Left colon (tissue), 2 donors: ENCODE measurements at places on chromosomes 7 and 10. TPM values are rescaled to one million over a fixed set of nuclear protein-coding genes. Genes with fewer than 3 reads are reported as not detected.

DNA sequence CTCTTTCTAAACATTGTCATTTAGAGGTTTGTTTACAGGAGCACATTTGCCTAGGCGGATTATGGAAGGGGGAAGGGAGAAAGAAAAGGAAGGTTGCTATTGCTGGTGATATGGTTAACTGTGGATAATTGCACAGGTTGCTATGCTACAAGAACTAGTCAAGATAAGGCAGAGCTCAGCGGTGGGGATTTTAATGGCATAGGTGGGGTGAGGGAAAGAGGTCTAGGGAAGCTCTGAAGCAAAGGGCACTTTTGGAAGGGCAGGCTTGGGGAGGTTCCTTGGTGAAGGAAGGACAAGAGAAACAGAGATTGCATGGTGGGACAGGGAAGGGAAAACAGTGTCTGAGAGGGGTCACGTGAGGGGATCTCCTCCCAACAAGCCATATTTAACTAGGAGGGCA, 19.5 kb downstream of the HYAL4 start:
- DNase-seq, result peak; percentile 69

DNA sequence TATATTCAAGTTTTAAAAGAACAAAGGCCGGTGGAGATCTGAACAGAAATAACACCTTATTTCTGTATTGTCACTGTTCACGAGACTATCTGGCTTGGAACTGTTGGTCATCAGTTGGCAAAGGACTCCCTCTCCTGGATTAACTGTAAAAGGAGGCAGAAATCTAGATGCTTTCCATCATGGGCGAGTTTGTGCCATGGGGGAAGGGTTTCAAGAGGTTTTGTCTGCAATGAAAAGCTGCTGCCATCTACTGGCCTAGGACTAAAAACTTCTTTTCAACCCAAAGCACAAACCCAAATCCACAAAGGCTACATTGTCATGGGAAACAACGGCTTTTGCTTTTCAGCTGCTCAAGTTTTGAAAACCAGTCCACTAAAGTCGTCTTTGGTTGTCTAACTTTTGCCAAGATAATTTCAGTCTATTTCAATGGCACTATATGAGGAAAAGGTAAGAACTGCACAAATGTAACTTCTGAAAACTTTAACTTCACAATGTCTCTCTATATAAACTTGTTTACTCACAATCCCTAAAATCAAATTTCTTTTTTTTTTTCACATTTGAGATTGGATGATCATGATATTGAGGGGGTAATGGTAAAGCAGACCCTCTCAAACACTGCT, 196.8 kb downstream of the SKAP2 start:
- DNase-seq, result peak; percentile 47

GRCh38 chr10:91924212-91925021, 847 bp downstream of the BTAF1 start:
- no peak for DNase-seq

DNA sequence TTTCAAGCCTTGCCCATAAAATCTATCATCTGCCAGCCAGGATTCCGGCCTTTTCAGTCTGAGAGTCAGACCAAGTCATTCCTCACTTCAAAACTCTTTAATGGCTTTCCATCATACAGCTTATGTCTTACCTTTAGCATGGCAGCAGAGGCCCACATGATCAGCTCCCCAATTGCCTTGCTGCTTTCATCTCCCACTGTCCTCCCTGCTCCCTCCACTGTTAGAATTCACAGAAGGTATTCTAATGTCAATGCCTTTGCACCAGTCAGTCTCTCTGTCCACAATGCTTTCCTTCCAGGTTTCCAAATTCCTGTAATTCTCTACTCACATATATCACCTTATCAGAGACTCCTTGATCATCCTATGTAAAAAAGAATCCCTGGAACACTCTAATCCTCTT, 37.2 kb downstream of the SEMA3E start:
- no peak for DNase-seq

DNA sequence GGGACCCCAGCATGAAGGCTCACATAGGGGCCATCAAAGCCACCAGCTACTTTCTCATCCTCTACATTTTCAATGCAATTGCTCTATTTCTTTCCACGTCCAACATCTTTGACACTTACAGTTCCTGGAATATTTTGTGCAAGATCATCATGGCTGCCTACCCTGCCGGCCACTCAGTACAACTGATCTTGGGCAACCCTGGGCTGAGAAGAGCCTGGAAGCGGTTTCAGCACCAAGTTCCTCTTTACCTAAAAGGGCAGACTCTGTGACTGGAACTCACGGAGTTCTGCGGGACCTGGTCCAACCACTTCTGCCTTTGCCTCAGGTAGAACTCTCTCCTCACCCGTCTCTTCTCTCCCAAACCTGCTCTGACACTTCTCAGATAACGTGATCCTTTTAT, 945 bp downstream of the TAS2R40 start:
- no peak for DNase-seq

DNA sequence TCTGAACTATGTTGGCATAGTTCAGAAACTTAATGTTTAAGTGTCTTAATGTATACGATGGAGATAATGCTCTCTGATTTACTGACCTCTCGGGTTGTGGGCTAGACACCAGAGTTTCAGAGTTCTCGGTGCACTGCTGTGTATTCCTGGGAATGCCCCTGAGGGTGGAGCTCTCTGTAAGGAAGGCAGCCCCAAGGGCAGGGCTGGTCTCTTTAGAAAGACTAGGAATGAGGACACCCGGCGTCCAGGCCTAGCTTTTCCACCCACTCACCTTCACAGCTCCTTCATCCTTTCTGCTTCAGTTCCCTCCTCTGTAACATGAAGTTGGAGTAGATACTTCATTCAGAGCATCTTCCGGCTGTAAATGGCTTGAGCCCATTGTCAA, 536.6 kb upstream of the GALNT17 start:
- no peak for DNase-seq

GRCh38 chr7:50119815-50120637, 27.0 kb upstream of the ZPBP start:
- no peak for DNase-seq

DNA sequence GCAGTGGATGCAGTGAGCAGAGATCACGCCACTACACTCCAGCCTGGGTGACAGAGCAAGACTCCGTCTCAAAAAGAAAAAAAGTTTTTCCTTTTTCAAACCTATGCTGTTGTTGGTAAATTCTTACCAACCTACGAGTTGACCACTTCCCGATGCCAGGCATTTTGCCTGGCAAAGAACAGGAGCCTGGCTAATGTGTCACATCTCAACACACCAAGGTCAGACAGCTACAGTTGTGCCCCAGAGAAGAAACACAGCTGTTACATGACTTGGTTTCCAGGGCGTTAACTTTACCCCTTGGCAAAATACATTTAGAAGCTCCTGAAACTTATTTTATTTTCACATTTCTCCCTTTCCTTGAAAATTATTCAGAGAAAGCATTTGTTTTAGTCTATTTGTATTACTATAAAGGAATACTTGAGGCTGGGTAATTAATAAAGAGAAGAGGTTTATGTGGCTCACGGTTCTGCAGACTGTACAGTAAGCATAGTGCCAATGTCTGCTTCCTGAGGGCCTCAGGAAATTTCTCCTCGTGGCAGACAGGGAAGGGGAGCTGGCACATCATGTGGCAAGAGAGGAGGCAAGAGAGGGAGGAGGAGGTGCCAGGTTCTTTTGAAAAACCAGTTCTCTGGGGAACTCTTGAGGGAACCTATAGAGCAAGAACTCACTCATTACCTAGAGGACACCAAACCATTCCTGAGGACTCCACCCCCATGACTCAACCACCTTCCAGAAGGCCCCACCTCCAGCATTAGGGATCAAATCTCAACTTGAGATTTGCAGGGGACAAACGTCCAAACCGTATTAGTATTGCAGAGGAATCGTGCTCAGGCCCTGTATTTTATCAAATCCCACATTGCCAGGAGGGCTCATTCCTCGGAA, 83.3 kb downstream of the PAXIP1 start:
- no peak for DNase-seq

DNA sequence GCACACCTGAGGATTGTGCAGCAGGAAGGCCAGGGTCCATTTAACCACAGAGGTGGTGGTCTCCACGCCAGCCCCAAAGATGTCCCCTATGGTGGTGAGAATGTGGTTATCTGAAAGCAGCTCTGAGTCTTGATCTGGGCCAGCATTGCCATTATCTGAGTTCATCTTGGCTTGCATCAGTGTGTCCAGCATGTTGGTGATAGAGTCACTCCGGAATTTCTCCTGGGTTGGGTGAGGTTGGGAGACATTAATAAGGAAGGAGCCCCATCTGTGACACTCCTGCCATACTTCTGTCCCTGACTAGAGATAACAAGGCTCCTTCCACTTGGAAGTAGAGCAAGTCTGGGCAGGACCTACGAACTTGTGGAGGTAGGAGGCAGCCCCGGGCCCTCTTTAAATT, 4.2 kb downstream of the CYP17A1 start:
- DNase-seq, result no peak

CALML5 gene
- not detected for total RNA-seq
